T-helper 2 cell treated with Interferon-gamma antibody and Interleukin-4, amounts not matched to agents 5 μg/mL and 100 μg/mL, for 36 hours (primary cell): ENCODE measurements at places on chromosomes 1 and 21.

DNA sequence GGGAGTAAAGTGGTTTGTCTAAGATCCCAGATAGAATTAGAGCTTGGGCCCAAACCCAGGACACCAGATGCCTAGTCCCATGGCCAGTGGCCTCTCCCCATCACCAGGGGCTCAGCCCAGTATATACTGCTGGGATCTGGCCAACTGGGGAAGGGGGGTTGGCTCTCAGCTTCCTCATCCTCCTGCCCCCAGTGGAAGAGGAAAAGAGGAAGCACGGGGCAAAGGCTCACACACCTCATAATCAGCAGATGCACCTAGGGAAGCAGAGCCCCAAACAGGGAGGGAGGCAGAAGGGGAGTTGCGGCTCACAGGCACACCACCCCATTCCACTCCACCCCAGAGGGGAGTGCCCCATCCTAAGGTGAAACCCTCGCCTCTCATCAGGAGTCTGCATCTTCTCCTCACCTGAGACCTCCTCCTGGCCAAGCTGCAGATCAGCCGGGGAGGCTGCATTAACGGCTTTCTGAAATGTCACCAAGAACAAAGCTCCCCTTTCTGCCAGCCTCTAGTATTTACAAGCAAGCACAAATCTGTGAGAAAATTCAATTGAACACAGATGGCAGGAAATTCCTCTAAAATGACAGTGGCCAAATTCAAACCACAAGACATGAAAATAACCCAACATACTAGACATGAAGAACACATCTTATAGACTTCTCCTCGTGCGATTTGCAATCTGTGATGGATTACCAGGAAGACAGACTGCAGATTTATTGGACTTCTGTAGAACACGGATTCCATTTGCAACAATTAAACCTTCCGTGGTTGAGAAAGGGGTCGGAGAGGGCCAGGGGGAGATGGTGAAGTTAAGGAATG is 82.8 kb downstream of the GLIS1 start:
- no peak for DNase-seq

DNA sequence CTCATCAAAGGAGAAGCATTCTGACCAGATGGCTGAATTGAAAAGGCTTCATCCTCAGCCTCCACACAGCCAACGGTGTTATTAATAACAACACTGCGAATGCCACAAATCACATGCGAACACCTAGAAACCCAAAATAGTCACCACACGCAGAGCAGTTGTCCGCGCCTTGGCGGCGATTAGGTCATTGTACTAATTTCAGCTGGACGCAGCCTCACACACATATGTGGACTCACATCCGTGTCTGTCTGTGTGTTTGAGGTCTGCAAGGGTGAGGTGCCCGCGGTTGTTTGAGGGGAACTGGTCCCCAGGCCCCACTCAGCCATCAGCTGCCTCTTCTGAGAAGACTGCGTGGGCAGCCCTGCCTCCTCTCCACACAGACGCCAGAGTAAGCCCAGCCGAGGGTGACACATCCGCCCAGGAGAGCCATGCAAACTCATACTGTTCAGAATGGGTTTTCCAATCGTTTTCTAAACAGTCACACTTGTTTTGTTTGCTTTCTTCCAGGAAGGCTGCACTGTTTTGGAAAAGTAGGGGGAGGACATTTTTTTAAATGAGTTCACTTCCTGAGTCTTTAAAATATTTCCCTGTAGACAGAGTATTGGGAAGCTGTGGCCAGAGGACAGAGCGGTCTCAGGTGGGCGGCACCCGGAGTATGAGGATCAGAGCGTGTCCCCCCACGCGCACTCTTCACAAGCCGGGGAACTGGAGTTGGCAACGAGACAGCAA is 53.4 kb downstream of the TOMM20 start:
- DNase-seq = peak; percentile 86

DNA sequence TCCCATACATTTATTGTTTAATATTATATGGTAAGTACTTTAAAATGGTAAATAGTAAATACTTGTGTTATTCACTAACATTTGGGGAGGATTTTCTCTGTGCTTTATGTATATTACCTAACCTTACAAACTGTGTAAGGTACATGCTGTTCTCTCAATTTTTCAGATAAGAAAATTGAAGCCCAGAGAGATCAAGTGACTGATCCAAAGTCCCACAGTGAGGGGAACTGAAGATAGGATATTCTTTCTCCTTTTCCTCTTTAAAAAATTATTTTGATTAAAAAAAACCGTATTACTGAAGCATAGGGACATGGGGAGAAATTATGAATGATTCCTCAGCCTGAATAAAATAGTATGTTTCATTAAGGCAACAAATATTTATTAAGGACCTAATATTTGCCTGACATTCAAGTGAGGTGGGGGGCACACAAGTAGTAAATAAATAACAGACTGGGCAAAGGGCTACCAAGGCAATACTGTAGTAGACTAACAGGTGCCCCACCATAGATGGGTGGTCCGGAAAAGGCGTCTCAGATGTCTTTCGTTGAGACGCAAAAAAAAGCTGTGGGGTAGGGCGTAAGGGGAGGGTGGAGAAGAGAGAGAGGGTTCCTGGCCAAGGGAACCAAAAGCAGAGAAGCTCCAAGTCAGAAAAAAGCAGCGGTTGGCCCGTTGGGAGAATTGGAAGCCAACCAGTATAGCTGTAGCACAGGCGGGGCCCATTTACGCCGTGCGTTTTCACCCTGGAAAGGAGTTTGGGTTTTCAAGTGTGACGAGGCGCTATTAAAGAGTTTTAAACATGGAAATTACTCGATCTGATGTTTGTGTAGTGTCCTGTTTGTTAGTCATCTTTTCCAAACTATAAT is 944 bp upstream of the AGO3 start:
- peak; percentile 22 for DNase-seq

DNA sequence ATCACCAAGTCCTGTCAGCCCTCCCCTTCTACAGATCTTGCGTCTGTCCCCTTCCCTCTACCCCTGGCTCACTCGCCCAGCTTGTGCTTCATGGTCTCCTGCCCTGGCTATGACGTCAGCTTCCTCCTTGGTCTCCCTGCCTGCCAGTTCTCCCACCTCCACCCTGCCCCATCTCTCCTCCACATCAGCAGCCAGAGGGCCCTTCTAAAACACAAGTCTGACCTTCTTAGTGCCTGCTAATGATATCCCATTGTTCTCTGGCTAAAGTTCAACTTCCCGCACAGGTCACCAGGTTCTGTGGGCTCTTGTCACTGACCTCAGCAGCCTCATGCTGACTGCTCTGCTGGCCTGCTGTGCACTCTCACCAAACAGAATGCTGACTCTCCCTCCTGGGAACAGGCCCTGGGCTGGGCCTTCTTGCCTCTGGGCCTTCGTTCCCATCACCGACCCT is 24.7 kb upstream of the MYCL start:
- DNase-seq = no peak

- no peak for DNase-seq
These were observed 75.3 kb downstream of the PEX14 start for GRCh38 chr1:10549904-10550664.

GRCh38 chr21:39066829-39067780 is 116.1 kb downstream of the PSMG1 start:
- no peak for DNase-seq

DNA sequence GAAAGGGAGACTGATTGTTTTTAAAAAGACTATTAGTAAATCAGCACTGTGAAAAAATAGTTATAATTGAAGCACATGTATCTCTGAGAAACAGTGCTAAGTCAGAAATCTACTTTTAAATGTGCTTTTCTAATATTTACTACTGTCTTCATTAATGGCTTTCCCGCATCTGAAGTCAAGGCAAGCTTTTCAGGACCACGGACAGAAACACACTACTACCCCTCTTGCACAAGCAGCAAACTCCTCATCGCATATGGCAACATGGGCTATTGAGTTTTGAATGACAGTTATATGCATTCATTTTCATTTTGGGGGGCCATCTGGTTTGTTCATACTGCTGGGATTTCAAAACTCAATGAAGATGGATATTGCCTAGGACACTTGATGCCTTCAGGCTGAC is 433.4 kb upstream of the CAMK1G start:
- DNase-seq = no peak

GRCh38 chr21:33901412-33902288 is 14.0 kb downstream of the ATP5PO start:
- DNase-seq = no peak

- DNase-seq = no peak
These were observed 127.4 kb downstream of the HMCN1 start for GRCh38 chr1:185861630-185862029.

DNA sequence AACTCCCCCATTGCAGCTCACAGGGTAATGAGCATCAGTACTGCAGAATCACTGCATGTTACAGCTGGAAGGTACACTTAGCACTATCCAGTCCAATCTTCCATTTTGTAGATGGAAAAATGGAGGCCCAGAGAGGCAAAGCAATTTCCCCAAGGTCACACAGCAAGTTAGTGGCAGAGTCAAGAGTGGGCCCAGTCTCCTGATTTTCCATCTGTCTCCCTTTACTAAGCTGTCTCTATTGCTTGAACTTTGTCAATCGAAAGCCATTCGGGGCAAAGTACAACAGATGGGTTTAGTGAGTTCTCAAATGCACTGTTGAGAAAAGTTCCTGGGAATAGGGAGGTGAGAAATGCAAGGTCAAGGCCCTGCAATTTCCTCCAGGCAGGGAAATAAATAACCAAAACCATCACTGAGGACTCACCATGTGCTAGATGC is 50.4 kb upstream of the IFFO2 start:
- DNase-seq = no peak

DNA sequence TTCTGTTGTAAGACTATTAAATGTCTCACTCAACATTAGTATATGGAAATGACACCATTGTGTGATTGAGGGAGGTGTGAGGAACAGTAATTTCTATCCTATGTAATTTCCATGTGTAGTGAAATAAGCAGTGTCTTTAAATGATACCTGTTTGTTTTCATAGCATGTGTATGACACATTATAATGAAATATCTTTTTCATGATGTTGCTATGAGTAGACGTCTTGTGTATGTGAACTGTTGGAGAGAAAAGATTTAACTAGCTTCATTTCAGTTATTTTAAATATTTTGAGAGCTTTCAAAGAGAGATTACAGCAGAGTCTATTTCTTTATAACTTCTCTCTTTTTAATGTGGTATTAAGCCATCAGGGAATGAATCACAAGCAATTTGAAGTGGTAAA is 71.5 kb upstream of the QSOX1 start:
- DNase-seq = no peak

DNA sequence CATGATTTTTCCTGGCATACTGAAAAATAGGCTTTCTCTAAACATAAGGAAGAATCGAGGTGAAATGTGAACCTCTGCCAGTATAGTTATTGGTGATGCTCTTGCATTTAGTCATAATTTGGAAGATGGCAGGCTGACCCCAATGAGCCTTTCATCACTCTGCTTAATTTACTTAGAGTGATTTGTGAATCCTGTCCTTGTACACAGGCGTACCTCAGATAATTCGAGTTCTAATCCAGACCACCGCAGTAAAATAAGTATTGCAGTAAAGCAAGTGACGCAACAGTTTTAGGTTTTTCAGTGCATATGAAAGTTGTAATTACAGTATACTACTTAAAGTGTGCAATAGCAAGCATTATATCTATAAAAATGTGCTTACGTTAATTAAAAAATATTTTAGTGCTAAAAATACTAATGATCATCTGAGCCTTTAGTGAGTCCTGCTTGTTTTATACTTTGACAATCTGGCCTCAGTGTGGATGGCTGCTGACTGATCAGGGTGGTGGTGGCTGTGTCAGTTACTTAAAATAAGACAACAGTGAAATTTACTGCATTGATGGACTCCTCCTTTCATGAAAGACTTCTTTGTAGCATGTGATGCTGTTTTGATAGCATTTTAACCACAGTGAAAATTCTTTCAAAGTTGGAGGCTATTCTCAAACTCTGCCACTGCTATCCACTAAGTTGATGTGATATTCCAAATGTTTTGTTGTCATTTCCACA is 1.7 kb downstream of the PKNOX1 start:
- no peak for DNase-seq

- no peak for DNase-seq
These were observed 24.0 kb downstream of the DMRTB1 start for GRCh38 chr1:53483170-53483569.

DNA sequence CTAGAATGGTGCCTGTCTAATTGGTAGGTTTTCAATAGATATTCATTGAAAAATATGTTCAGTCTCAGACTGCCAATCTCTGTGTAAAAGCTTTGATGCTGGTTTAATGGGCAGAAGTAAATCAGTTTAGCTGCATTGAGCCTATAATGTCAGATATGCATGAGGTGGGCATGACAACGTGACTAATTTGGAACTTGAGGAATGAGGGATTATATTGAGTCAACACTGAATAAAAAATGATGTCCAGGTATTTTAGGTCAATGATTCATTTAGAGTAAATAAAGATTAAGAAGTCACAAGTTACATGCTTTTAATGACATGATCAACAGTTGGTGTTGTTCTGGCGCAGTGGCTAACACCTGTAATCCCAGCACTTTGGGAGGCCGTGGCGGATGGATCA is 3.0 kb downstream of the WDR3 start:
- DNase-seq = no peak

DNA sequence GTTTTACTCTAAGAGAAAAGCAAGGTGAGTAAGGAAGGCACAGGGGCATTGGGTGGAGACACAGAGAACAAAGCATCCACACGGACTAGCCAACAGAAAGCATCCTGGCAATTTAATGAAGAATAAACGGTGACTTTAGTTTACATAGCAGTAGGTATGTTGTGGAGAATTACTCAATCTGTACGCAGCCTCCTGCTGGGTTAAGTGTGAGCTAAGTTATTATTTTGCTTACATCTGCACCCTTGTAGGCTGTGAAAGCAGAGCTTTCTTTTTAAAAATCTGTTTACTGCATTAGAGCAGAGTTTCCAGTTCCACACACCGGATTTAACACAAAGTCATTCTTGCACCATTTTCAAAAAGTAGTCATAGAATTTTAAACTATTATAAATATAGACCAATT is 144.5 kb downstream of the AKT3 start:
- DNase-seq = no peak

- DNase-seq = no peak
These were observed 51.0 kb downstream of the MYSM1 start for GRCh38 chr1:58648842-58649241.

- no peak for DNase-seq
These were observed 239.6 kb upstream of the FGGY start for GRCh38 chr1:59057211-59057694.

DNA sequence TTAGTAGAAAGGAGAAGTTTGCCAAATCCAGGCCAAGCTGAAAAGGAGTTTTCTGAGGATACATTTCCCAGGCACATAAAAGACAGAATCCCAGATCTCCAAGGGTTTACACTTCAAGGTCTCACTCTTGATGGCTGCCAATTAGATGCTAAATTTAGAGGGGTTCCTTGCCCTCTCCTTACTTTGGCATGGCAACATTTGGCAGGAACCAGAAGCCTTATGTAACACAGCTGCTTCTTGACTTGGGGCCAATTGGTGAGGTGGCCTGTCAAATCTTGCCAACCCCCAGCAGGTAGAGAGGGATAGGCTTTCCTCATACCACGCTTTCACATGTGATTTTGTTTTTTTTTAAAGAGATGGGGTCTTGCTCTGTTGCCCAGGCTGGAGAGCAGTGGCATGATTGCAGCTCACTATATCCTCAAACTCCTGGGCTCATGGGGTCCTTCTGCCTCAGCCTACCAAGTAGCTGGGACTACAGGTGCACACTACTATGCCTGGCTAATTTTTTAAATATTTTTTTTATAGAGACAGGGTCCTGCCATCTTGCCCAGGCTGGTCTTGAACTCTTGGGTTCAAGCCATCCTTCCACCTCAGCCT is 25.2 kb upstream of the NKAIN1 start:
- no peak for DNase-seq
